ENCODE measurements at places on chromosomes 7 and 10.

- DNase-seq: peak; percentile 81
Observed at GRCh38 chr7:76372984-76373833, 14.4 kb upstream of the YWHAG start.

- no peak for DNase-seq
Observed at GRCh38 chr7:3867863-3868262, 566.8 kb downstream of the SDK1 start.

DNA sequence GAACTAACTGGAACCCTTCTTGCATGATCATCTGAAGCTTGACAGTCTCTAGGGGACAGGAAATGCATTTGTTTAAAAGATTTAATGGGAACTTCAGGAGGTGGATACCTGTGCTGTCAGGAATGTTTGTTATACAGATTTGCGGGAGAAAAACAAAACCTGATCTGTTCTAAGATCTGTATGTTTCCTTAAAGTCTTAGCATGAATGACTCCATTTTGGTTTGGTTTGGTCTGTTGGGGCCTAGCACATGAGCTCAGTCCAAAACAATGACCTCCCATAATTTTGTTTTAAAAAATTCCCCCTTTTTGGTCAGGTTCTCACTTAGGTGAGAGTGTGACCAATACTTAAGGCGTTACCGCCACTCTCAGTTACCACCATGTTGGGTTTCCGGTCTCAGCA is 138.7 kb downstream of the AKR1D1 start:
- no peak for DNase-seq

DNA sequence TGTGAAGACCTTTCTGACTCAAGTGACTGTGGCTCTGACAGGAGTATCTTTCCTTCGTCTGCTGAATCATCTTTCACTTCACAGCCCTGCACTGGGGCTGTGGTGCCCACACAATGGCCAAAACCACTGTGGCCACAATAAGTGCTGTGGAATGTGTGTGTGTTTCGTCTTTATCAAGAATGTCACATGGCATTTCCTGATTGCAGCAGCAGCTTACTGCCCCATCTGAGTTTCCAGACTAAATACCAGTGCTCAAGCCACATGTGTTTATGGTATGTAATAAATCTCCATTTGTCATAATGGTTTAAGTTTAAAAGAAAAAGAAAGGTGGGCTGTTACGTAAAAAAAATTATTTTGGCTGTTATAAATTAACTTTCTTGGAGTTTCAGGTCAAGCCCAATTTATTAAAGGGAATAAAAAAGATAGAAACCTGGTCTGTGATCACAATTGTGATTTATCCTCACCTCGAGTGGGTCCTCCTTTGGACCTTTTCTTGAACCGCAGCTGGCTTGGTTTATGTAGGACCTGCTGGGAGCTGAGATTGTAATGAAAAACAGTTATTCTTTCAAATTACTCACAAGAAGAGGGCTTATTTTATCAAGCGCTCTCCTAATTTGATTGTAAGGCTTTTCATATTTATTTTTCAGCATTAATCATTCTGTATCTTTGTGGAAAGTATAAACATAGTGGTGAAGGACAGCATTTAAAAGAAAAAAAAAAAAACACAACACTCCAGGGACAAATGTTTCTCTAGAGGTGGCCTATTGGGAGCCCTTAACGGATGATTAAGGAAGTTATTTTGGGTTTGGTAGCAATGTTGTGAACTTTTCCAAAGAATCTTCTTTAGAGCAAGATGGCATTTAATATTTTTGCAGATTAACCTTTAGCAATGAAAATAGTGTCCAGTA is 116.2 kb downstream of the LRMDA start:
- DNase-seq: peak; percentile 79

GRCh38 chr10:44519361-44519760 is 134.5 kb upstream of the CXCL12 start:
- no peak for DNase-seq

DNA sequence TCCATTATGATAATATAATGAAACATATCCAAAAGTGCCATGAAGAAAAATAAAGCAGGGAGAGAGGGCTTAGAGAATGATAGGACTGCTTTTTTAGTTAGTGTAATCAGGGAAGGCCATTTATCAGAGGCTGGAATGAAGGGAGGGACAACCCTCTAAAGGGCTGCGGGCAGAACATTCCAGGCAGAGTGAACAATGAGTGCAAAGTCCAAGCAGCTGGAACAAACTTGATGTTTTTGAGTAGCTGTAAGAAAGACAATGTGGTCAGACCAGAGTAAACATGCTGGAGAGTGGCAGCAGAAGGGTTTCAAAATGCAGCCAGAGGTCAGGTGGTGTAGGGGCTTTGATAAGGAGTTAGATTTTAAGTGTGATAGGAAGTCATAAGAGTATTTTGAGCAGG is 65.6 kb upstream of the CCDC6 start:
- peak; percentile 38 for DNase-seq

GRCh38 chr7:134935701-134936100 is 50.6 kb upstream of the AGBL3 start:
- DNase-seq: peak; percentile 34

GRCh38 chr7:38699471-38699870 is 68.3 kb upstream of the AMPH start:
- DNase-seq: no peak

DNA sequence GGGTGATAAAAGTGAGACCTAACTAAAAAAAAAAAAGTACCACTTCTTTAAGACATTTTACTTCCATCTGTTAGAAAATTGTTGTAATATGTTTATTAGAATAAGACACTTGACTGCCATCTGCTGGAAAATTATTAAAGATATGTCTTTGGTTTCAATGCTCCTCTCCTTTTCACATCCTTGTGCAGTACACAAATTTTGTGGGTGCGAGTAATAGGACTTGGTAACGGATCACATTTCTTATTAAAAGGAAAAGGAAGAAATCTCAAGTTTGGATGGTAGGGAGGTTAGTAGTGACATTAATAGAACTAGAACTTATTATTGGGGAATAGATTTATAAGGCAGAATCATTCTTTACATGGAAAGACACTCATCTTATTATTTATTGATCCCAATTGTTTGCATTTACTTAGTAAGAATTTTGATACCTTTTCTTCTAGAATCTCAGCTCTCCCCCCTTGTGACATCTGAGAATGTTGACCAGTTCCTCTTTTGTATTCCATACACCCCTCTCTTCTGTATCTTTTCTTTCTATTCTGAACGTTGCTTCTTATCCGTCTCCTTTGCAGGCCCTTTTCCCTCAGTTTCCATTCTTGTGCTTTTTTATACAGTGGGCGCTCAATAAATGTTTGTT is 43.0 kb upstream of the RPA3 start:
- DNase-seq: peak; percentile 78

GRCh38 chr10:77920495-77920894 is 6.1 kb downstream of the DLG5 start:
- DNase-seq: no peak

GRCh38 chr10:8449909-8450308 is 395.4 kb downstream of the GATA3 start:
- no peak for DNase-seq

DNA sequence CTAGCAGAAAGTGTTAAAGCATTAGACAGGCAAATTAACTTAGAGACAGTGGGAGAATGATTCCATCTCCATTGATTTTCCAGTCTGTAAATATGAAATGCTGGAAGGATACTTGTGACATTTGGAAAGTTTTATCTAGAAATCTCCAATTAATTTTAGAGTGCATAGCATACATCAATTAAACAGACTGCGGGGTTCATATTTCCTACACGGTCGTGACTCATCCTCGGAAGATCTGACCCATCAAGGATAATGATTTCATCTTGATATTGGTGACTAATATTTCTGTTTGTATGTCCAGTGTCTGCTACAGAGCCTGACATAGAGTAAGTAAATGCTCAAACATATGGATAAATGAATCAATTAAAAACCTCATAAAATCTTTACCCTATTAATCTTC is 474.9 kb downstream of the KCNMA1 start:
- DNase-seq: peak; percentile 48

DNA sequence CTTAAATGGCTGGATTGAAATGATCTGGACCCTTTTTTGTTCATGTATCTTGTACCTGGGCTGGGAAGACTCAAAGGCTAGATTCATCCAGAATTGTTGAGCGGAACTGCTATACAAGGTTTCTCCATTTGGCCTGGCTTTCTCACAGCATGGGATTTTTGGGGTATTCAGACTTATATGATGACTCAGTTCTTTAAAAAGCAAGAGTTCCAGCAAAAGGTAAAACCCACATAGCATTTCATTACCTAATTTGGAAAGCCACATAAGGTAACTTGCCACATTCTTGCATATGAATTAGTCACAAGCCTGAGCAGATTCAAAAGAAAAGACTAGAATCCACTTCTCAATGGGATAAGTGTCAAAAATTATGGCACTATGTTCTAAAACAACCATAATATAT is 137.4 kb downstream of the HGF start:
- peak; percentile 73 for DNase-seq

GRCh38 chr7:148419856-148420832 is 170.4 kb upstream of the C7orf33 start:
- DNase-seq: no peak

- no peak for DNase-seq
Observed at GRCh38 chr7:102097601-102098161, 189.0 kb upstream of the SH2B2 start.

GRCh38 chr7:128869944-128870285 is 7.3 kb downstream of the ATP6V1F start:
- no peak for DNase-seq

GRCh38 chr10:131875501-131875900 is 25.3 kb upstream of the PPP2R2D start:
- no peak for DNase-seq

DNA sequence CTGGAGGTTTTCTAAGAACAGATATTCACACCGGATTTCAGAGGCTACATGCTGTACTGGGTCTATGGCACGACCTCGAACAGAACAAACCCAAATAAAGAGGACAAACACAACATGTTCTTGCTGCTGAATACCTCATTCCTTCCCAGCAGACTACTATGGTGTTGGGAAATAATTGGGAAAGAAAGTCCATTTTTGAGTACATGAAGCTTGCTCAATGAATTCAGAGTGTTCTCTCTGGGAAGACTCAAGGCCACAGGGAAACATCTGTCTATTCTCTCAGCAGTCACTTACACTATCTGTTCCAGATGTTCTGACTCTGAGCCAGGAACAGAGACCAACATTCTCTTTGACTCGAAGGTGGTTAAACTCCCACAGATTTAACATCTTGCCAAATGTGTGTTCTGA is 30.9 kb downstream of the LAMB1 start:
- peak; percentile 71 for DNase-seq

DNA sequence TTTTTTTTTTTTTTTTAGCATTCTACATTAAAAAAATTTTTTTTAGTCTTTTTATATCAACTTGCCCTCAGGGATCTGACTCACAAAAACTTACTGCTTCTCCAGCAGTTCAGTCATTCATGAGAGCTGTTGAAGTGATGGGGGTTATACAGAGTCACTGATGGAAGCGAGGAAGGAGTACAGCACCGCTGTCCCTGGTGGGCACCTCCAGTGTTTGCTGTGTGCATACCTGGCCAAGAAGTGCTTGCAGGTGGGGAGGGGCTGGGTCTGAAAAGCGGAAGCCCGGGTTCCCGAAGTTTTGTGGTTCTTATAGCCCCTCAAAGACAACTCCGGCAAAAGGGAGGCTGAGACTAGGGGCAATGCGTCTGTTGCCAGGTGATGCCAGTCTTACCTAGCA is 46.2 kb downstream of the MINDY4 start:
- no peak for DNase-seq

DNA sequence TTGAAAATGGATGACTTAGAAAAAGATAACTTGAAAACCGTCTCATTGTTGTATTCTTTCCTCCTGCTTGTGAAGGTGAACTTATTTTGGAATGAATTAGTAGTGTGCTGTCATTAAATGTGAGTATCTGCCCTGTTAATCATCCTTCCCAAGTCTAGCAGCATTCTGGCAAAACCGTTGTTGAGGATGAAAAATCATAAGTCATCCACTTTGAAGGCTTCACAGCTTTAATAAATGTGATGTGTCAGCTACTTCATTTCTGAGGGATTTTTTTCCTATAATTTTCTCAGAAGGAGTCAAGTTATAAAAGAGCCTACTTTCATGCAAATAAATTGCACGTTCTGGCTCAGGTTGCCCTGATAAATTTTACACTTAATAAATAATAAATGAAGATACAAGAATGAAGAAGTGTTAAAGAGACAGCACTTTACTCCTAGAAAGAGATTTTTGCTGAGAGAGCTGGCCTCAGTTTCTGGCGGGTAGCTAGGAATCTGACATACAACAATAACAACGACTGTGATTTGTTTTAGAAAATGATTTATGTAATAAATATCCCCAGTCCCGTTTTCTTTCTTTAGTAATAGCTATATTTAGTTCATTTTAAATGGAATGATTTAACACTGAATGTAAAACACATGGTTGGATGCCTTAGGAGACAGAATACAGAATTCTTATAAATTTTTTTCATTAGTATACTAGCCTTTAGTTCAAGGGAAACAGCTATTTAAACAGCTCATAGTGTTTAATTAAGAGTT is 516.5 kb upstream of the KLF6 start:
- DNase-seq: no peak

DNA sequence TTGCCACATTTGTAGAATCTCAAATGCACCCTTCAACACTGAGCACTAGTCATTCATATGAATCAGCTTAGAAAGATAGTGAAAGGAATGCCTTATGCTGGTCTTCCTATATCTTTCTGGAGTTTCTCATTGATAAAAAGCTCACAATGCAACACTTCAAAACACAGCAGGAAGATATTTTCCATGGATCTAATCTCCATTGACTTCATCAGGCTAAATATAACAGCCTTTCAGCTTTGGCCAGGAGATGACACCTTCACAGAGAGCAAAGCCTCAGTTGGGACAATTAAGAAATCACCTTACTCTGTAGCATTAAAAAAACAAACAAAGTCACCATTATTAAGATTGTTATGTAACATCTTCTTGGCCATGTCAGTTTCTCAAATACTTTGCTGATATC is 6.7 kb downstream of the NRP1 start:
- DNase-seq: no peak

- DNase-seq: no peak
Observed at GRCh38 chr7:144519925-144520324, 116.4 kb upstream of the NOBOX start.

- DNase-seq: no peak
Observed at GRCh38 chr10:13904064-13904463, 317.3 kb downstream of the PRPF18 start.

- DNase-seq: no peak
Observed at GRCh38 chr7:38147005-38147404, 31.0 kb upstream of the STARD3NL start.

DNA sequence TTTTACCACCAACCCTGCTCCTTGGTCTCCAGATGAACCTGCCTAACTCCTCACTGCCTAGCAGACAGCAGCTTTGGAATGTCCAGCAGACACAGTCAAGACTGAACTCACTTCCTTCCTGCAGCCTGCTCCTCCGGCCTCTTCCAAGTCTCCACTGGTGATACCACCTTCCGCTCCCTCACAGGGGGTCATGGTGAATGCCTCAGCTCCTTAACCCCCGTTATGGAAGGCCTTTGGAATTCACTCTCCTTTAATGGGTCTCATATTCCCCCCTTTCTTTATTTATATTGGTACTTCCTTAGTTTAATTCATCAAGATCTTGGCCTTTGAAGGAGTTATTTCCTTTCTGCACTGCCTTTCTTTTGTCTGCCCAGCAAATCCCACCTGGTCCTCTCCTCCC is 44.9 kb upstream of the ZNF32 start:
- no peak for DNase-seq

Data from astrocyte of the spinal cord (primary cell).